ENCODE measurements at places on chromosomes 11 and 22. TPM values are rescaled to one million over a fixed set of nuclear protein-coding genes. Genes with fewer than 3 reads are reported as not detected.

SCO2 gene
- total RNA-seq, result not detected

C11orf87 gene
- not detected for total RNA-seq

PANX3 gene
- not detected for total RNA-seq

PRR33 gene
- total RNA-seq, result not detected

ETS1 gene
- 24.6 TPM for total RNA-seq

HBG2 gene
- not detected for total RNA-seq

GRCh38 chr11:59417023-59417422 is 9.2 kb downstream of the OR5A2 start:
- peak; percentile 10 for DNase-seq
- no peaks in the 10 kb centered on the region for H3K4me1 ChIP-seq
- H3K27me3 ChIP-seq, result no peaks in the 10 kb centered on the region
- no peak overlapping the region for H3K27ac ChIP-seq
- no peak overlapping the region for H3K4me3 ChIP-seq

DNA sequence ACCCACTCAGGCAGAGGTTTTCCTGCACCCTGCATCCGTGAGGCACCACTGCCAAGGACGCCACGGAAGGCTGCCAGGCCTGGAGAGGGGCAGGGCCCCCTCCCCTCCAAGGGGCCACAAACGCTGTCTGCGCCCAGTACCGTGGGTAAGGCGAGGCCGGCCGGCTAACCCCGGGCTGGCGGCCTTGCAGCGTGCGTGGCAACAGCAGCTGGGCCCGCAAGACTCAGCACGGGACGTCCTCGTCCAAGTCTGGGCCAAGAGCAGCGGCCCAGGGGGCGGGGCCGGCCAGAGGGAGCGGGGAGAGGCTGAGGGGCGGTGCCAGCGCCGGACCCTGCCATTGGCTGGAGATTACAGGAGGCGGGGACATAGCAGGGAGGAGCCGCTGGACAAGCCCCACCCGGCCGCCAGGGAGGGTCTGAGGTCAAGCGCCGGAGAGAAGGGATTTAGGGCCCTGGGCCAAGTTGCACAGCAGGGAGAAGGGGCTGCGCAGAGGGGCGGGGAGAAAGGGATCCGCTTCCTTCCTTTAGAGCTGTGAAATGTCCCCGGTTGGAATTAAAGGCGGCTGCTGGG is 16.0 kb downstream of the SLC43A1 start:
- no peaks in the 10 kb centered on the region for H3K27me3 ChIP-seq
- peaks cover 35% of the 10 kb centered on the region for H3K36me3 ChIP-seq
- H3K4me1 ChIP-seq, result peaks cover 64% of the 10 kb centered on the region
- H3K27ac ChIP-seq, result peak overlapping the region; percentile 87
- H3K4me3 ChIP-seq, result peak overlapping the region; percentile 23

DNA sequence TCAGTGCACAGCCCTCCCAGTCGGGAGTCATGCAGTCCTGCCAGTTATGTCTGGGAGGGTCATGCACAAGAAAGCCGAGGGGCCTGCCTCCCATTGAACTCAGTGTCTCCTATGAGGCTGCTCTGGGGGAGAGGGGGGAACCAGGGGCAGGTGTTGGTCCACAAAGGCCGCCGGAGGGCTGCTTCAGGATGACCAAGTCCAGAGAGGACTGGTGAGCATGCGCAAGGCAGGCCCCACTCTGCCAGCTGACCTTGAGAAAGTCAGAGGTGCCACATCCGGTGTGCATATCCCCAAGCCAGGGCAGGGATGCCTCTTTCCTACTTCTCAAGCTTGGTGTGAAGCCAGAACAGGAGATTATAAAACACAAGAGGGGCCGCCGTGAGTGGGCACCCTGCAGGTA is 4.4 kb downstream of the SCN4B start:
- no peak for DNase-seq
- no peak overlapping the region for H3K4me3 ChIP-seq

GRCh38 chr11:19191530-19192169 is 10.1 kb downstream of the CSRP3 start:
- DNase-seq, result no peak
- no peak overlapping the region for H3K4me3 ChIP-seq
- no peak overlapping the region for H3K27ac ChIP-seq
- H3K36me3 ChIP-seq, result no peaks in the 10 kb centered on the region
- no peaks in the 10 kb centered on the region for H3K4me1 ChIP-seq
- no peaks in the 10 kb centered on the region for H3K27me3 ChIP-seq

- H3K27me3 ChIP-seq, result no peaks in the 10 kb centered on the region
- no peak overlapping the region for H3K4me3 ChIP-seq
- peaks cover 22% of the 10 kb centered on the region for H3K36me3 ChIP-seq
- H3K4me1 ChIP-seq, result peaks cover 80% of the 10 kb centered on the region
- H3K27ac ChIP-seq, result peak overlapping the region; percentile 99
Measured at GRCh38 chr11:114153224-114153623, 93.7 kb downstream of the ZBTB16 start.

- H3K27me3 ChIP-seq, result no peaks in the 10 kb centered on the region
- no peaks in the 10 kb centered on the region for H3K36me3 ChIP-seq
- H3K27ac ChIP-seq, result no peak overlapping the region
- DNase-seq, result no peak
- H3K4me3 ChIP-seq, result no peak overlapping the region
Measured at GRCh38 chr22:40718250-40719204, 39.2 kb downstream of the MCHR1 start.

DNA sequence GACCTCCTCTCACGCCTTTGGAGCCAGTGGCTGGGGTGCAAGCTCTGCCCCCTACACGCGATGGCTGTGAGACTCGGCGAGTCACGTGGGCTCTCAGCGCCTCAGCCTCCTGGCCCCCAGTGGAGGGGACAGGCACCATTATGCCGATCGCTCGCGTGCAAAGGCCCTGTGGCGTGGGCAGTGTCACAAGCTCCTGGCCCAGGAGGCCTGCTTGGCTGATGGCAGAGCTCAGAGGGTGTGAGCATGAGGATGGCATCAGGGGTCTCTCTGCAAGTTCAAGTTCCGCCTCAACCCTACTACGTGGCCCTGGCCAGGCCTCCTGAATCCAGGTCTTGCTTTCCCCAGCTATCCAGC is 90.8 kb upstream of the KCNQ1OT1 start:
- no peaks in the 10 kb centered on the region for H3K36me3 ChIP-seq
- H3K27me3 ChIP-seq, result peaks cover 5% of the 10 kb centered on the region
- H3K27ac ChIP-seq, result no peak overlapping the region
- peak; percentile 19 for DNase-seq
- H3K4me3 ChIP-seq, result no peak overlapping the region

DNA sequence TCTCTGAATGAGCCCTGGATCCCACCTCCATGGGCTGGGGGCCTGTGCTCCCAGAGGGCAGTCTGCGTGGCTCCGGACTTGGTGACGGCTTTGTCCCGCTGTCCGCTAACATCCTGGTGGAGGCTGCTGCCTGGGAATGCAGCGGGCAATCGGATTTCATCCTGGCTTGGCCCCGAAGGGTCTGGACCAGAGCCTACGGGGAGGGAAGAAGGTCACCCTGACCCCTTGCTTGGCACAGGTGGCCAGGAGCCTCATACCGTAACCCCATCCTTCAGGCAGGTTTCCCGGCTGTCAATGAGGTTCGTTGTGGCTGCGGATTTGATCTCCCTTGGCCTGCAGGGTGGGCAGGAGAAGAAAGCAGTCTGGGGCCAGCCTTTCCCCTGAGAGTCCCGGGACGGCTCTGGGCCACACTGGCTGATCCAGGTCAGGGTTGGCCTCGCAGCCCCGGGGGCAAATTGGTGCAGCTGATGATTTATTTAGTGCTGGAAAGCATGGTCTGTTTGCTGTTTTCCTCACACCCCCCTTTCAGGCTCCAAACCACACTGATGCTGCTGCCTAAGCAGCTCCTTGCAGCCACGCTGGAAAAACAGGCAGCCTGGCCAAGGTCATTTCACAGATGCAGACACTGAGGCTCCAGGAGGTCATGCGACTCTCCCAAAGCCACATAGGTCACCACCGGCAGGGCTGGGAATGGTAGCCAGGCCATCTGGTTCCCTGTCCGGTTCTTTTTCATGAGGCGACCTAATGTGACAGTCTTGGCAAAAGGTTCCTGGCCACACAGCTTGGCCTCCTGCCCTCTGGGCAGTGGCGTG is 15.0 kb downstream of the PRDM11 start:
- H3K36me3 ChIP-seq, result no peaks in the 10 kb centered on the region
- peaks cover 87% of the 10 kb centered on the region for H3K4me1 ChIP-seq
- no peaks in the 10 kb centered on the region for H3K27me3 ChIP-seq
- H3K27ac ChIP-seq, result no peak overlapping the region

DNA sequence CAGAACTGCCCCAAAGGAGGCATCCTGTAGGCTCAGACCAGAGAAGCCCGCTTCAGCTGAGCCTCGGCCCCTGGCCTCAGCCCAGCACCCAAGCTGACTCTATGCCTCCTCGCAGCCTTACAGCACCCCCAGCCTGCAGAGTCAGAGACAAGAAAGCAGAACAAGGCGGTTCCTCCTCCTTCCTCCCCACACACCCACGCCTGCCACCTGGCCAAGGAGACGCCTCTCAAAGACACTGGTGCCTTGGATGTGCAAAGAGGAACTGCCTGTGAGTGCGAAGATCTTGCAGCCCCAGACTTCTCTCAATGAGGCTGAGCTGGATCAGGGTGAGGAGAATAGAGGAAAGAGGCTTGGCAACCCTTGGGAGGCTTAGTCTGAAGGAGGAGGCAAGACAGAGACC is 60.2 kb downstream of the PDE2A start:
- H3K36me3 ChIP-seq, result no peaks in the 10 kb centered on the region
- no peak overlapping the region for H3K4me3 ChIP-seq
- peak; percentile 47 for DNase-seq

GRCh38 chr11:123624974-123625373 is 29.4 kb downstream of the SCN3B start:
- no peaks in the 10 kb centered on the region for H3K4me1 ChIP-seq
- H3K4me3 ChIP-seq, result no peak overlapping the region
- H3K27me3 ChIP-seq, result no peaks in the 10 kb centered on the region
- H3K27ac ChIP-seq, result no peak overlapping the region
- H3K36me3 ChIP-seq, result peaks cover 47% of the 10 kb centered on the region

GRCh38 chr22:46024136-46024840 is 47.3 kb upstream of the WNT7B start:
- H3K36me3 ChIP-seq, result no peaks in the 10 kb centered on the region
- DNase-seq, result no peak
- H3K27me3 ChIP-seq, result peaks cover 5% of the 10 kb centered on the region
- H3K27ac ChIP-seq, result no peak overlapping the region
- H3K4me3 ChIP-seq, result no peak overlapping the region

DNA sequence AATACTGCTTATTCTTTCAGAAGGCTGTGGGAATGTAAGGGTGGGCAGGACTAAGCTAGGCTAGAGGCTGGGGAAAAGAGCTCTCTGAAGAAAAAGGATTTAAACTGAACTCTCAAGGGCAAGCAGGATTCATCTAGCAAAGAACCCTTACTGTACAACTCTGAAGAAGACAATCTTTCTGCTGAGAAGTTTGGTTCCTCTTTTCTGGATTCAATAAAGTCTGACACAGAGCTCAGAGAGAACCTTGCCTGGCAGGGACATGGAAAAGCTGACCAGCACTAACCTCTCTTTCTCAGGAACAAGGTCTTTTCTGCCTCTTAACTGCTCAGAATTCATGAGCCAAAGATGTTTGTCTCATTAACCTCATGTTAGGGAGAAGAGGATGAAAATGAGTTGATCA is 388.4 kb upstream of the DDI1 start:
- H3K27me3 ChIP-seq, result no peaks in the 10 kb centered on the region
- no peak overlapping the region for H3K4me3 ChIP-seq
- H3K36me3 ChIP-seq, result no peaks in the 10 kb centered on the region

DNA sequence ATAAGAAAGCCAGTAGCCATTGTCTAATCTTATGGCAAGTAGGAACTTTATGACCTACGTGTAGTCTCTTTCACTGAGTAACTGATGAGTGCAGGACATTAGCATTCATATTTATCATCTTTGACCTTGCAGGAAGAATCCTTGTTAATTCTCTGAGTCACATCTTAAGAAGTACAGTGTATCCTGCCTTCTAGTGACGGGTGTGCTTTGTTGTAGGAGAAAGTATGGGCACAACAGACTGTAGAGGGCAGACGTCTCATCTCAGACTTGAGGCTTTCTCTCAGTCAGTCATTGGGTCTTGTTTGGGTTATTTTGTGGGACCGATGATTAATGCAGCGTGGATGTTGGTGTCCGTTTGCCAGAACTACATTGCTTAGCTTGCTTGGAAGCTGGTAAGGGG is 6.8 kb downstream of the RNF214 start:
- H3K4me3 ChIP-seq, result no peak overlapping the region
- peaks cover 2% of the 10 kb centered on the region for H3K4me1 ChIP-seq
- no peak overlapping the region for H3K27ac ChIP-seq
- no peak for DNase-seq
- H3K27me3 ChIP-seq, result no peaks in the 10 kb centered on the region
- peaks cover 28% of the 10 kb centered on the region for H3K36me3 ChIP-seq

GRCh38 chr11:12786891-12787290 is 112.7 kb downstream of the TEAD1 start:
- no peak overlapping the region for H3K27ac ChIP-seq
- DNase-seq, result no peak
- H3K4me1 ChIP-seq, result peaks cover 4% of the 10 kb centered on the region
- no peaks in the 10 kb centered on the region for H3K27me3 ChIP-seq

GRCh38 chr11:127383026-127383425 is 382.5 kb upstream of the KIRREL3 start:
- no peak overlapping the region for H3K4me3 ChIP-seq
- no peaks in the 10 kb centered on the region for H3K27me3 ChIP-seq
- H3K4me1 ChIP-seq, result no peaks in the 10 kb centered on the region
- no peak overlapping the region for H3K27ac ChIP-seq

DNA sequence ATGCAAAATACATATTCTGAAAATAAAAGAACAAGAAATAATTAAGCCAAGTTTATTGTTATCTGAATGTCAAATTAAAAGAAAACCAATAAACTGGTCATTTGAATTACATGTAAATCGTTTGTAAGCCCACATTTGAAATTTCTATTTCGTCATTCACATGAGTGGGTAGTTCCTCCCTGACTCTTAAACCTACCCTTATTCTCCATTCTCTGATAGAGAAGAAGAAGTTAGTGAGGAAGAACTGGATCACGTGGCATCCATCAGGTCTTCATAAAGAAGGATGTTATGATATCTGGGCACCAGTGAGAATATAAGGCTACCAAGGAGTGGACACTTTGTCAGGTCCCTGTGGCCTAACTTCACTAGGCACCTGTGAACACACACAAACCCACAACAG is 328.1 kb downstream of the OPCML start:
- DNase-seq, result no peak
- no peak overlapping the region for H3K27ac ChIP-seq
- H3K36me3 ChIP-seq, result no peaks in the 10 kb centered on the region
- H3K4me3 ChIP-seq, result no peak overlapping the region
- no peaks in the 10 kb centered on the region for H3K27me3 ChIP-seq
- no peaks in the 10 kb centered on the region for H3K4me1 ChIP-seq

- H3K27me3 ChIP-seq, result no peaks in the 10 kb centered on the region
- H3K36me3 ChIP-seq, result no peaks in the 10 kb centered on the region
- peaks cover 22% of the 10 kb centered on the region for H3K4me1 ChIP-seq
Measured at GRCh38 chr22:35596821-35597220, 20.3 kb downstream of the MB start.

DNA sequence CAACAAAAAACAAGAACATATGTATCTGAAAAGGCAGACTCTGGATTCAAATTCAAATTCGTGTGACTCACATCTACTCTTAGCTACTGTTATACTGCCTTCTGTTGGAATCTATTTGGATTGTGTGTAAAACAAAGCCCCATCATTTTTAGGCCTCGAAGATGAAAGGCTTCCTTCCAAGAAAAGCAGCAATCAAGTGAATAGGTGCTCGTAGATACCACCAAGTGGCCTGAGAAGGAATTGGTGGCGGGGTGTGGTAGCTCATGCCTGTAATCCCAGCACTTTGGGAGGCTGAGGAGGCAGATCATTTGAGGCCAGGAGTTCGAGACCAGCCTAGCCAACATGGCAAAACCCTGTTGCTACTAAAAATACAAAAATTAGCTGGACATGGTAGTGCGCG is 4.2 kb downstream of the GRAMD1B start:
- H3K36me3 ChIP-seq, result no peaks in the 10 kb centered on the region
- no peak for DNase-seq
- peaks cover 20% of the 10 kb centered on the region for H3K4me1 ChIP-seq
- peaks cover 21% of the 10 kb centered on the region for H3K27me3 ChIP-seq

All from stomach (tissue), 19 donors.